Hindlimb muscle (tissue), 1 donor: ENCODE measurements at places on chromosomes 5 and 9. TPM values are rescaled to one million over a fixed set of nuclear protein-coding genes. Genes with fewer than 3 reads are reported as not detected.

The BTNL8 gene
- polyA plus RNA-seq = not detected

- peak; percentile 23 for DNase-seq
These were observed 1.0 kb downstream of the FOCAD start for GRCh38 chr9:20684875-20685696.

- no peak for DNase-seq
These were observed 193.2 kb upstream of the KIF2A start for GRCh38 chr5:62112689-62113228.

GRCh38 chr5:175809531-175810121 is 61.8 kb upstream of the CPLX2 start:
- DNase-seq = peak; percentile 26
